Activated CD4-positive, alpha-beta T cell treated with anti-CD3 and anti-CD28 coated beads, Interleukin-2, amount 50 U/mL, for 1 hour (primary cell): ENCODE measurements at places on chromosomes 12 and 14.

DNA sequence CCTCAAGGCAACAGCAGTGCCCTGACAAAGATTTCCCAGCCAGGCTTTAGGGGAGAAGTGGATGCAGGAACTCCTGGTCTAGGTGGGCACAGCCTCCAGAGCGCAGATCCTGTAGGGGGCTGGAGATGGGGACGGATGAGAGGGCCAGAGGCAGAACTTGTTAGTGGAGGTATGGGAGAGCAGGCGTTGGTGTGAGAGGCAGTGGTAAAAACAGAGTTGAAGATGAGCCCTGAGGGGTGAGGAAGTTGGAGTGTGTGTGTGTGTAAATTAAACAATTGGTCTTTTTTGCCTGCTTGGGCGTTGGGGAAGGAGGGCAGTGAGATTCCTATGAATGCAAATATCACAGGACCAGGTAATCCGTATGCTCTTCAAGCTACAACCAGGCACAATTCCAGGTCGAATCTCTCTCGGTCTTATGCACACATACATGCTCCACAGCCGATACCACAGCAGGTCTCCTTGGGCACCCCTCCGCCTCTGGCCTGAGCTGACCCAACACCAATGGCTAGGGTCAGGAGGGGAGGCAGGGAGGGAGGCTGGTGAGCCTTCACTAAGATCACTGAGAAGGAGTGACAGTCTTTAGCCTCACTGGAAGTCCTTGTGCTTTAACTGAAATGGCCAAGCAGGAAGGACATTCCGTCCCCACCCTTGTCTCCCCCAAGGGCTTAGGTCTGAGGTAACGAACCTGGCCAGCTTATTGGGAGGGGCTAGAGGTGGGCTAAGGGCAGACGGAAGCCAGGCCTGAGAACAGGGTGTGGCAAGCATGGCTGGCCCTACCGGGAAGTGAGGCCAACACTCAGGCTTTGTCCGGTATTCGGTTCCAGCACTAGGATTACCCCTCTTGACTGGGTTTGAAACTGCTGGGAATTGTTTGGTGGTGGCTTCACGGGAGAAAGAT is 1.5 kb upstream of the KRT7 start:
- no peak for DNase-seq

DNA sequence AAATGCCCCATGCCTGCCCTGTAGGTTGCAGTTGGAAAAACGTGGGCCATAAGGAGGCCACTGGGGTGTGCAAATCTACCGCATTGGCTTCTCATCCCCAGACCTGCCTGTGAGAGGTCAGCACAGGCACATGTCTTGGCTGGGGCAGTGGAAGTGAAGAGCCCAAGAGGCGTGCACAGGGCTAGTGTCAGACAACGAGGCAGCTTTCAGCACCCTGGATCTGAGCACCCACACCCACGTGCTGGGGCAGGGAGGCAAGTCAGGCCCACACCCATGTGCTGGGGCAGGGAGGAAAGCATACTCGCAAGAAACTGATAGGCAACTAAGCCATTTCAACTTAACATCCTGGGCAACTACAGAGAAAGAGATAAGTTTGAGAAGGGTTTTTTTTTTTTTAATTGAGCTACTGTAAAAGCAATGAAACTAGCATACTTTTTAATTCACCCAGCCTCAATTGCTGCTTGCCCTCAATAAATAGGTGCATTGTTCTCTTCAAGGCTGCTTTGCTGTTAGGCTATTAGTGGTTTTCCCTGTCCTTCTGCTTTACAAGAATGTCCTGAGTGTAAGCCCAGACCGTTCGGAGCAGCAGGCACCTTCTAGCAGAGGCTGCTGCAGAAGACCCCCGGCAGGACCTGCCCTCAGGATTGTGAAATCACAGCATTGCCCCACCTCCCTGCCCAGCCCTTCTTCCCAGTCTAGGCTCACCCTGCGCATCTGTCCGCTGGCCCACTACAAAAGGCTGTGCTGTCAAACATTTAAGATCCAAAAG is 355.3 kb upstream of the FKBP4 start:
- DNase-seq: no peak

DNA sequence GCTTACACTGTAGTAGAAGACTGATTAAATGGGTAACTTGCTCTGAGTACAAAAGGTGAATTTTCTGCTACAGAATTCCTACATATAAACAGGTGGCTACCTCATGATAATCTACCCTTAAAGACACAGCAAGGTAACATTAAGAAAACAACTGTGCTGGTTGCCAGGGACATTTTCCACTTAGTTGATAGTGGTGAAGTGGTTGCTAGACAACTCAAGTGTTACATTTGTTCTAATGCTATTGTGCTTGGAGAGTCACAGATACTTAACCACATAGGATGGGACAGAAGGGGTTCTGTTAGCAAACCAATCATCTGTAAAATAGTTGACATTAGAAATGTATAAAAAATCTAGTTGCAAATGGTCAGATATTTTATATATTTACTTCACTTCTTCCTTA is 870.3 kb upstream of the SEL1L start:
- DNase-seq: no peak

GRCh38 chr12:53224061-53224896 is 7.7 kb downstream of the RARG start:
- no peak for DNase-seq

- no peak for DNase-seq
Measured at GRCh38 chr12:110543252-110543959, 39.7 kb downstream of the PPTC7 start.

DNA sequence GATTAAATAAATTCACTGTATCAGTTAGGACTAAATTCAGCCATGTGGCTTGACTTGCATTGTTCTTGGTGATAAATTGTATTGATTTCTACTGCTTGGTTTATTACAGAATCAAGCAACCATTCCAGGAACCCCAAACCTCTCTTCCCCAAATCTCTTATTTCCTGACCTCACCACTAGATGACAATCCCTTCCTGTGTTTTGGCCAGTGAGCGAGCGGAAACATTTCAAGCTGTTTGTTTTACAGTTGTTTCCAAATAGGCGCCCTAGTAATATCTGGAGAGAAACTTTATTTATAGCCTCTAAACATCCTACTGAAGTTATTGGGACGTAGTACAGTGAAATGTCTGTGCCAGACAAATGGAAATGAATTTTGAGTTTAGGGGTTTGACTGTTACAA is 161.1 kb downstream of the SNAPC1 start:
- DNase-seq: no peak

DNA sequence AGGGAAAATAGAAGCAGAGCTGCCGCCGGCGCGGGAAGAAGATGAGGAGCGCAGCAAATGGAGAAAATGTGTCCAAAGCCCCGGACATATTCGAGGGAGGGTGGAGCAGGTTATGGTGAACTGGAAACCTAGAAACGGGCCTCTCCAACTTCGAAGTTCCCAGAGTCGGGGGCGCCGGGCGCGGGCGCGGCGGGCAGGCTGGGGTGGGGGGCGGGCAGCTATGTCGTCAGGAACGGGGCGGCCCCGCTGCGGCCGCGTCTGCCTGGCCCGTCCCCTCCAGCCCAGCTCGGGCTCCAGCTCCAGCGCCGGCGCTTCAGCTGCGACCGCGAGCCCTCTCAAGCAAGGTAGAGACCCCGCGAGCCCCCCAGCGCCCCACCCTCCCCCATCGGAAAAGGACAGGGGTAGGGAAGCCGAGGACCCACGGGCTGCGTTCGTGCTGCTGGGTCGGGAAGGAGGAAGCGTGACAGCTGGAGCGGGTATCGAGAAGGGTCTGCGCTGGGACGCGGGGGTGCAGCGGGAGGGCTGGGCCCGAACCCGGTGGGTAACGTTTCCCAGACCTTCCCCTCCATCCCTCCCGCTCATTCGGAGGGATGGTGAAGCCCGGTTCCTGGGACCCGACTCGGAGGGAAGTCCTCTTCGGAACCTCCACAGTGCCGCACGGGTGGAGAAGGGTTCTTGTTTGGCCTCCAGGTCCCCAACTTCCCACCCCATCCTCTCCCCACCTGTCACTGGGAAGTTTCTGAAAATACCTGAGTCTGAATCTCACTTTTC is 1.0 kb downstream of the DGKA start:
- no peak for DNase-seq

DNA sequence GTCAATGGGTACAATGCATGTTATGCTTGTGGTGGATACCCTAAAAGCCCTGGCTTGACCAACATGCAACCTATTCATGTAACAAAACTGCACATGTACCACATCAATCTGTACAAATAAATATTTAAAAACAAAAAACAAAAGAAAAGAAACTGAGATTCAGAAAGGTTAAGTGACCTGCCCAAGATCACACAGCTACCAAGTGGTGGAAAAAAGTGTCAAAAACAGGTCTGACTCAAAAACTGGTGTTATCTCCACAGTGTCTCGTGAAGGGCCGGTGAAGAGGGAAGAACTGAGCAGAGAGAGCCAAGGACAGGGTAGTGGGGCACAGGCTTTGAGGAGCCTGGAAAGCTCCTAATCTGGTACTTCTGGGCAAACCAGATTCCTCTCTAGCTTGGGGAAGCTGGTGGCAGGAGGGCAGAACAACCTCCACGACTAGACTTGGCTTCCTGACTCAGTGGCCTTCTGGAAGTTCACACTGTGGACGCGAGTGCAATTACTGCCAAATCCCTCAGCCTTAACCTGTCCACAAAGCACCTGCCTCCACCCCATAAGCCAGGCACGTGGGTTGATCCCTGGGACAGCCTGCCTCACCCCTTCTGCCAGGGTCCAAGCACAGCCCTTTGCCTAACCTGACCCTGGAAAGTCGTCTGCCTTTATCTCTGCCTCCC is 15.6 kb downstream of the ZBTB39 start:
- no peak for DNase-seq

DNA sequence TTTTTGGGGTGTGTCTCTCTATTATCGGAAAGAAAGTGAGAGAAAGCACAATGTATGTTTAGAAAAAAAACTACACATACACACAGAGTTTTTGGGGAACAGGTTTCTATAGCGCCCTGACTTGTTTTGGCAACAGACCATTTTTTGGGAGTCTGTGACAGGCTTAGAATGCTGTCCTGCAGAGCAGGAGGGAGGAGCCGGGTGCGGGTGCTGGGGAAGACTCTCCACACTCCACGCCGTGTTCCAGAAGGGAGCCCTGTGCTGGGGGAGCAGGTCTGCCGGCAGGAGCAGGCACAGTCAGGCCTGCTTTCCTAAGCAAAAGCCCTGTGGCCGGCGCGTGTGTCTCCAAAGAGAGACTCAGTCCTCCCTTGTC is 26.5 kb downstream of the CD9 start:
- DNase-seq: no peak

- DNase-seq: no peak
Measured at GRCh38 chr12:7439579-7440505, 4.1 kb downstream of the CD163L1 start.

GRCh38 chr14:37320106-37320505 is 122.4 kb downstream of the MIPOL1 start:
- DNase-seq: no peak
